ENCODE measurements at places on chromosomes 12 and 14.

DNA sequence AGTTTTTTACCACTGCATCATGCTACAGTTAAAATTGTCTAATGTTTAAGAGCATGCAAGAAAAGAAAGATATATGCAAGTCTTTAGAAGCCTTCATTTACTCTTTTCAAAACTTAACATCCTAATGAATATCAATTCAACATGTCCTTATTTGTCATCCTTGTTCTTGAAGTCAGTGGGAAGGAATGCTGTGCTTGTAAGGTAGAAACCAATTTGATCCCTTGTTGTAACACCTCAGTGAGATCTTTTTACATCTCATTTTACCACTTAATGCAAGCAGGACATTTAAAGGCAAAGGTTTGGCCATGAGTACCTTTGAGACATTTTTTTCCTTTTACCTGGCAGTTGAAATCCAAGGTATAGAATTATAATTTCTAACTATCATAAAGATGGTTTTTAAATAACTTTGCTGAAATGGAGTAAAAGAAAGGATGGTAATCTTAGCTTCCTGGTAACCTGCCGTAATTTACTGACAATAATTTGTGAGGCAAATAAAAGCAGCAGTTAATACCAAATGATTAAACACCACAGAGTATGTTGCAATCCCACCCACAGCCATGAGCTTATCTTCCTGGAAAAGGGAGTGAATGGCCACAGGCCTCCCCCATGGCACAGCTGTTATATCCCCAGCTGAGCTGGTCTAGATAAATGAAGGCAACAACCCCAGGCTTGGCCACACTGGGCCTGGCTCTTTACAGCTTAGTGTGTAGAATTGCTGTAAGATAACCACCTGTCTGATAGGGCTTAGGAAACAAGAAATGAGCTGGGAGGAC lies 33.2 kb upstream of the STRN3 start:
- no peak for DNase-seq

DNA sequence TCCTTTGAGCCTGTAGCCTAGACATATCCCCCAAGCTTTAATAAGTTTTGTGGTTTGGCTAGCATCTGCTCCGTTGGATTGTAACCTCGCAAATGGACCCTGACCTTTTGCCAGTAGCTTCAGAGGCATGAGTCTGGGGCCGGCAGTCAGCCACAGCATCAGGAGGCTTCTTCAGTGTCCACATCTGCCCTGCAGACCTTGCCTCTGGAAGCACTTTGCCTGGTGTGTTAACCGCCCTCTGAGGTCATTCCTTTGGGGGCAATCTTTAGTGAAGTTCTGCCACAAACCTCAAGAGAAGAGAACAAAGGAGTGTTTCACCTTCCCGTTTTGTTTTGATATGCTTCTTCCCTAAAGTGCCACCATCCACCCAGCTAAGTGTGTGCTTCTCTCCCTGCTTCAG lies 71.4 kb downstream of the GNS start:
- DNase-seq: no peak

- DNase-seq: no peak
Measured at GRCh38 chr14:99803106-99803775, 10.0 kb downstream of the EML1 start.

GRCh38 chr14:64990296-64990695 lies 3.6 kb downstream of the FNTB start:
- no peak for DNase-seq

DNA sequence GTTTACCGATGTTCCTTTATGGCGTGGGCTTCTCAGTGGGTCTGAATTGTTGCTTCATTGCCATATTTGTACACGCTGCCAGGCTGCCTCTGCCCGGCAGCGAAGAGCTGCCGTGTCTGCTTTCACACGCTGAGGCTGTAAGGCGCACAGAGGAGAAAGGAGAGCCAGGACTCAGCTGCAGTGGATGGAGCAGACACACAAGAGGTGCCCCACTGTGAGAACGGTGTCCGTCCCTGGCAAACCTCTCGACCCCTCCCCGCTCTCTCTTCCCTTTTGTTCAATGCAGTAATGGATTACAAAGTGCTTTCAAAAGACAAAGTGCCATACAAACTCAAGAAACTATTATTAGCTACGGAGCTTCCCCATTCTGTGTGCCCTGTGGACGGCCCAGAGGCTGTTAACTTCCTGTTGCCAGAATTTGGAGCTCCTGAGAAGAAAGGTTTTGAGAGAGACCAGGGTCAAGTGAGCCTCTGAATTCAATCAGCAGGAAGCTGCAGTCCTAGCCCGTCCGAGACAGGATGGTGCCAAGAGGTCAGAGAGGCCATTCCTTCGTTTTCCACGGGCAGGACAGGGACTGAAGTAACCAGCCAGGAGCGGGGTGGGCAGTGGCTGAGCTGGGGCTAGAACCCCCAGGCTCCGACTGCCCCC lies 15.8 kb downstream of the CCND2 start:
- no peak for DNase-seq

GRCh38 chr12:22971701-22972191 lies 346.8 kb downstream of the ETNK1 start:
- DNase-seq: no peak

DNA sequence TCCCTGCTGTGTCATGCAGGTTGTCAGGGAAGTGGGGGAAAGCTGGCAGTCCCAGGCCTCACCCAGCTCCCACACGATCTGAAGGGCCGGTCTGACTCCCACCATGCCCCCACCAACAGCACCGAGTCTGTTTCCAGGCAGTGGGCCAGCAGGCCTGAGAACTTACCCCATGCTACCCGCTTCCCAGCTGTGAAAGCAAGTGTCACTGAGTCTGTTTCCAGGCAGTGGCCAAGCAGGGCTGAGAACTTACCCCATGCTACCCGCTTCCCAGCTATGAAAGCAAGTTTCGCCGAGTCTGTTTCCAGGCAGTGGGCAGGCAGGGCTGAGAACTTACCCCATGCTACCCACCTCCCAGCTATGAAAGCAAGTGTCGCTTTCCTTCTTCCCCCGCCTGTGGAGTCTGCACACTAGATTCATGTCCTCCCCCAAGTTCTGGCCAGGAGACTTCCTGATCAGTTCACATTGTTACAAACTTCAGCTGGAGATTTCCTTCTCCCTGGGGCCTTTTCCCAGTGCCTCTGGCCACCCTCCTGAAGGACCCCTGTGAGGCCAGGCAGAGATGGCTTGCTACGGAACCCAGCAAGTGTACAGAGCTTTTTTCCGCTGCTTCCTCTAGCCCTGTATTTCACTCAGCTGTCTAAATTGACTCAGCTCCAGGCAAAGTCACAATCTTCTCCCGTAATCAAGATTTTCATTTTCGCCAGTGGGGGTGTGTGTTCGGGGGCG lies 435.4 kb downstream of the TMTC2 start:
- DNase-seq: no peak

GRCh38 chr14:60616461-60616959 lies 32.8 kb downstream of the SIX1 start:
- DNase-seq: no peak

DNA sequence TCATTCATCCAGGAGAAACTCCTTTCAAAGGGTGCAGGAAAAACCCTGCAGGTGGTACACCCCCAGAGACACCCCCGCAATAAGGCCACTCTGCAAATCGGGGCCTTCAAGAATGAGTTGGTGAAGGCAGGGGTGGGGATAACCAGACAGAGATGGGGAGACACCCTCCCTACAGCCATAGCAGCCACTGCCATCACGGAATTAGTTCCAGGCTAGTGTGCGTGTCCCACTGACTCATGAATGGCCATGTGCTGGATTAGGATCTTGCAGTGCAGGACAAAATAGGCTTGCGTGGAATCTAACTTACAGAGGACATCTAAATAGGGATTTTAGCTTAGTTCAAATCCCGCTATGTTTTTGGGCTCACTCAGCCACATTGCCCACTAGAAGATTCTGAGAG lies 37.8 kb downstream of the SPRING1 start:
- no peak for DNase-seq

GRCh38 chr14:30034152-30034551 lies 106.5 kb upstream of the PRKD1 start:
- no peak for DNase-seq

DNA sequence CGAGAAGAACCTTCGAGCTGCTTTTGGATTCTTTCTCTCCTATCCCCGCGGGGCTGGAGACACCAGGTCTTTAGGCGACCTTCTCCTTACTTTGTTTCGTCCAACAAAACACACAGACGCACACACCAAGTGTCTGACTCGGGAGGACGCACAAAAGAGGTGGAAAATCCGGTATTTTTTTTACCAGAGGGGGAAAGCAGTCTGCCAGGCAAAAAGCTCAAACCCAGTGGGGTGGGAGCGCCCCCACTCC lies 2.1 kb downstream of the SIX4 start:
- DNase-seq: no peak

DNA sequence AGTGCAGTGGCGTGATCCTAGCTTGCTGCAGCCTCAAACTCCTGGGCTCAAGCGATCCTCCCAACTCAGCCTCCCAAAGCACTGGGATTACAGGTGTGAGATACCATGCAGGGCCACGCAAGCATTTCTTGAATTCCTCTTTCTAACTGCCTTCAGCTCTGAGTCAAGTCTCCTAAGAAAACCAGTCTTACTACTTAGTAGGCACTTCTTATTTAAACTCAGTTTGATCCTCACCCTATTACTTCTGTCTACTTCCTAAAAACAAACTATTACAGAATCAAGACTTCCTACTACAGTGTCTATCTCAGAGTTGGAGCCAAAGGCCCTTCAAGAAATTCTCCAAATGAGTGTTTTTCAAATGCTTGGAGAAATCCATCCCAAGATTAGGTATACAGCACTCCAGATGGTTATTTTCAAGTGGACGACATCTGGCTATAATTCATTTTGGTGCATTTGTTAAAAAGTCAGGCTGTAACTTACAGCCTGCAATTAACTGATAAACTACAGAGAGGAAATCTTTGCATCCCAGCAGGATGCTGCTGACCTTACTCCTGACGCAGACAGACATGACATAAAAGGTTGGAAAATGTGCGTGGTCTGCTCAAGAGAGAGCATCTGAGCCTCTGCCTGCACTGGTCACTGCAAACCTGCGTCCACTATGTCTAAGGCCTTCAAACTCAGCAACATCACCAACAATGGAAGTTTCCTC lies 34.7 kb downstream of the SSH1 start:
- no peak for DNase-seq

DNA sequence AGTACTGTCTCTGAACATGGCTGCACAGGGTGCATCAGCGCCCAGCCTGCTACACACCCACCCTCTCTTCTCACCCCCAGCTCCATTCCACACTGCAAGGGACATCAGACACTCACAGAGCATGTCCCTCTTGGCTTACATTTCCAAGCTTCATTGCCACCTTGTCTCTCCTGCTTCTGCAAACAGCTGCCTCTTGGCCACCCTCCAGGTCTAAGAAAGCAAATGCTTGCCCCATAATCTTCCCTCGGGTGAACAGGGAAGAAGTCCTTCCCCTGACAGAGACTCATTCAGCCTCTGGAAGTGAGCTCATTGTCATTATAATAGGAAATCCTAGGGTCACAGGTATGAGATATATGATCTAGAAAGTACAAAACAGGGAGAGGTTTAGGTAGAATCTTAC lies 505.2 kb downstream of the RMST start:
- DNase-seq: no peak

DNA sequence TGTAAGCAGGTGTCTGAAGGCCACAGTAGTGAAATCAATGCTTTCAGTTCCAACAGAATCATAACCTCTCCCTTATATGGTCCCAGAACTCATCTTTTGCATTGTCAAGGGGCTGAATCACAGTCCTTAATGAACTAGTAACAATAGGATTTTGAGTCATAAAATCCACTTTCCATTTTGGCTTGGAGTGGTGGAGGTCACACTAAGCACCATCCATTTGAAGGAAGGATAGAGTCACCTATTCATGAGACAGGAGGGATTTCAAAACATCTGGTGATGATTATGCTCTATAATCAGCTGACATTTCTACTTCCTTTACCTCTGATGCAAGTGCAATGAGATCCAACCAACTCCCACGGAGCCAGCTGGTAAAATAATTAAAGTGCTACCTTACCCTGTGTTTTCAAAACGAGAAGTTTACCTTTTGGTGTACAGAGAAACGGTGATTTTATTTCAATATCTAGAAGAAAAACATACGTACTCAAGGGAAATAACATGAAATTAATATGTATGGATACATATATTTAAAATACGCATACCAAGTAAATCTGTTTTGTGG lies 59.1 kb downstream of the TMEM132D start:
- no peak for DNase-seq

- DNase-seq: no peak
Measured at GRCh38 chr14:24364841-24365240, 3.1 kb upstream of the NFATC4 start.

DNA sequence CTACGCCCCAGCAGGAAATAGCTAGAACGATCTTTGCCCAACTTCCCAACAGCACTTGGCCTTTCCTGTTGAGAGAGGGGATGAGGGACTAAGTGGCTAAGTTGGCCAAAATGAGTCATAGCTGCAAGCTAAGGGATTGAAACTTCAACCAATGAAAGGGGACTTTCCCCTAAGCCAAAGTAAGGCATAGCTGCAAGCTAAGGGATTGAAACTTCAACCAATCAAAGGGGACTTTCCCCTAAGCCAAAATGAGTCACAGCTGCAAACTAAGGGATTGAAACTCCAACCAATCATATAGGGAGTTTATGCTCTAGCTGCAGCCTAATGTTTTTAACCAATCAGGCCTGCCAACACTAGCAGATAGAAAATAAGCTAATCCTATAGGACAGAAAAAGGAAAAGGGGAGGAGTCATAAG lies 100.5 kb upstream of the SSTR1 start:
- no peak for DNase-seq

DNA sequence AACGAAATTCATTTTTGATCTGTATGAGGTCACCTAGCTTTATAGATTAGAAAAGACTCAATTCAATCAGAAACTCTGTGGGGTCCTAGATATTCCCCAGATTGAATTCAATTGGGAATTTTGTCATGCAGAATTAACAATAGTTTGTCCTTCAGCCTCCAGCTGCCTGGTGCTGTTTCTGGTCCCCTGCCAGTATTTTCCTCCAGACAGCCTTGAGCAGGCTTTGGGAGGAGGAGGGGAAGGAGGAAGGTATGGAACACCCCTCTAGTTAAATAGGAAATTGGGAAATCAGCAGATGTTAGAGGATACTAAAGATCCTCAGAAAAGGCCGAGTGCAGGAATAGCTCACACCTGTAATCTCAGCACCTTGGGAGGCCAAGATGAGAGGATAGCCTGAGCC lies 10.6 kb downstream of the GRIP1 start:
- DNase-seq: no peak

- DNase-seq: no peak
Measured at GRCh38 chr14:100972118-100972897, 68.8 kb upstream of the RTL1 start.

DNA sequence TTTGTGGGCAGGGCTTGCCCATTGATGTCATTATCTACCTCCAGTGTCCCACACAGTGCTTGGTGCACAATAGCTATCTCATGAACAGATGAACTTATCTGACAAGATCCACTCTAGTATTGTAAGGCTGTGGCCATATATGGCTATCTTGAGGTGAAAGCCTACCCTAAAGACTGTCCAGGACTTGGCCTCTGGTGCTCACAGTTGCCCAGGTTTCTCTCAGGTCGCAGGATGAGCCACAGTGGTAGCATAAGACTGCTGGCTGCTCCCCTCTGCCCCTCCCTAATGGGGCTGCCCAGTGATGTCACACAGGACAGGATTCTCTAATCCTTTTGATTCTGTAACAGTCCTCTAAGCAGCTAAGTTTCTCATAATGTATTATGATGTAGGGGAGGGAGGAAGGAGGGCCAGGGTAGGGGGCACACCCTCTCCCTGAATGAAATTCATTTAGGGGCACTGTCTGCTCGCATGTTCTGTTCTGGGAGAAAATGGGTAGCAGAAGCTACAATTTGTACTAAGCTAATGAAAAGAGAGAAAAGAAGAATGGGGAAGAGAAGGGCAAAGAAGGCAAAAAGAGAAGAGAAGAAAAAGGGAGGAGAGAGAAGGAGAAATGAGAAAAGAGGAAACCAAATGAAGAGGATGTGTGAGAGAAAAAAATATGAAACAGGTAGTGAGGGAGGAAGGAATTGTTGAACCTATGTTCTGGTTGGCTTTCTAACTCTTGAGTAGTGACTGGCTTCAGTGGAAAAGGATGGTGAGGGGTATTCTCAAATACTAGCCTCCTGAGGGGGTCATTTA lies 3.4 kb upstream of the PPM1A start:
- DNase-seq: no peak
